ENCODE measurements at places on chromosomes 4 and X. TPM values are rescaled to one million over a fixed set of nuclear protein-coding genes. Genes with fewer than 3 reads are reported as not detected.

GRCh38 chr4:26217961-26218676 is 102.7 kb upstream of the RBPJ start:
- H3K27me3 ChIP-seq, result no peaks in the 10 kb centered on the region
- H3K36me3 ChIP-seq, result no peaks in the 10 kb centered on the region
- no peak for DNase-seq
- H3K4me1 ChIP-seq, result peaks cover 18% of the 10 kb centered on the region

The STOX2 gene
- total RNA-seq, result 9.6 TPM

GRCh38 chr4:148425327-148426110 is 16.7 kb downstream of the NR3C2 start:
- H3K27me3 ChIP-seq, result no peaks in the 10 kb centered on the region
- H3K4me3 ChIP-seq, result no peak overlapping the region
- H3K27ac ChIP-seq, result no peak overlapping the region
- H3K4me1 ChIP-seq, result peaks cover 20% of the 10 kb centered on the region

The C4orf54 gene
- 0.16 TPM for total RNA-seq

DNA sequence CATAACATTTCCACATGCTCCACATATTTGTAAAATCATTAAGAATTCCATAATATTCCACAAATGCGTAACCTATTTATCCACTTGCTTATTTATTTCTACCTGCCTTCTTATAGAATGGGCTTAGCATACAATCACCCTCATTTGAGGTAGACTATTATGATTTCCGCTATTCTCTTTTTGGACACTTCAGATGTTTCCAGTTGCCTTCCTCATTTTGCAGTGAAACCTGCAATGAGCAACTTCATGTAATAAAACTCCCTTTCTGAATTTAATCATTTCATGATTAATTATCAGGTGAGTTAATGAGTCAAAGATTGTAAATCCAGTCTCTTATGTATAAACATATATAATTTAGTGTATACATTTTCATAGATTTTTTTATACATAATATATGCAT is 58.0 kb downstream of the PPP3CA start:
- DNase-seq, result no peak
- no peaks in the 10 kb centered on the region for H3K27me3 ChIP-seq
- peaks cover 37% of the 10 kb centered on the region for H3K4me1 ChIP-seq
- H3K27ac ChIP-seq, result no peak overlapping the region
- H3K36me3 ChIP-seq, result no peaks in the 10 kb centered on the region
- H3K4me3 ChIP-seq, result no peak overlapping the region

GRCh38 chrX:43975796-43976195 is 2.6 kb upstream of the NDP start:
- no peak overlapping the region for H3K4me3 ChIP-seq
- no peak overlapping the region for H3K27ac ChIP-seq
- H3K27me3 ChIP-seq, result no peaks in the 10 kb centered on the region

The TENT5D gene
- total RNA-seq, result not detected

- no peak for DNase-seq
- no peaks in the 10 kb centered on the region for H3K27me3 ChIP-seq
- no peaks in the 10 kb centered on the region for H3K4me1 ChIP-seq
Measured at GRCh38 chr4:164828955-164829354, 48.0 kb upstream of the APELA start.

DNA sequence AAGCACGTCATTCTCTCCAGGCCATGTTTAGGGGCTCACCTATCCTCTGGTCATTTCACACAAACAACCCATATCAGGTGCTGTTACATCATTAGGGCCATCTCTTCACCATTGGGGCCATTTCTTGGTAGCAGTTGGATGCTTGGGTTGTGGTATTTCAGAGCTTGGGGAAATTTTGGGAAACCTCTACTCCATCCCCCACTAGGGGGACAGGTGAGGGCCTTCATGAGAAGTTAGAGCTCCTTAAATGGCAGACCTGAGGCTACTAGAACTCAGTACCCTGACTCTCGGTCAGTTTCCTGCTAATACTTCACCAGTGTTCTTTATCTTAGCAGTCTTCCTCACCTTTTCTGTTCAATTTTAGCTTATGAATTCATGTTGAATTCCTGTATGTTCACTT is 50.2 kb downstream of the ZNF827 start:
- DNase-seq, result no peak
- H3K4me1 ChIP-seq, result peaks cover 21% of the 10 kb centered on the region
- H3K27me3 ChIP-seq, result no peaks in the 10 kb centered on the region
- peak overlapping the region; percentile 70 for H3K27ac ChIP-seq

The CSN2 gene
- total RNA-seq, result 1.1 TPM

GRCh38 chrX:115581759-115582615 is 21.0 kb downstream of the PLS3 start:
- no peaks in the 10 kb centered on the region for H3K36me3 ChIP-seq
- DNase-seq, result no peak
- peaks cover 22% of the 10 kb centered on the region for H3K4me1 ChIP-seq
- H3K4me3 ChIP-seq, result no peak overlapping the region

DNA sequence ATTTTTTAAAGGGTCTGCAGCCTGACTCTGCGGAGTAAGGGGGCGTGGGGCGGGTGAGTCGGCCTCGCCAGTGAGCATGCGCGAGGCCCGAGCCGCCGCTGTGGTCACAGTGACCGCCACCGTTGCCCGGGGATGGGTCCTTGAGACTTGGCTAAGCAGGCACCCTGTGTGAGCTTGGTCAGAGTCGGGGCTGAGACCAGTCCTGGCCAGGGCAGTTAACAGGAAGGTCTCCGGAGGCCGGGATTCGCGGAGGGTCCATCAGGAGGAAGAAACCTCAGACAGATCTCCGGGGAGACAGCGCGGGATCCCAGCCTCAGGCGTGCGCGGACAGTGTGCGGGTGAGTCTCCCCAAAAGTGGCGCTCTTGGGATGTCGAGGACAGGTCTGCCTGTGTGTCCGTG is 1384.4 kb upstream of the PCDH10 start:
- no peak overlapping the region for H3K4me3 ChIP-seq
- H3K4me1 ChIP-seq, result no peaks in the 10 kb centered on the region
- no peaks in the 10 kb centered on the region for H3K36me3 ChIP-seq
- H3K27ac ChIP-seq, result no peak overlapping the region
- DNase-seq, result no peak

The SPP1 gene
- total RNA-seq, result 47.8 TPM

- no peak overlapping the region for H3K27ac ChIP-seq
- no peaks in the 10 kb centered on the region for H3K27me3 ChIP-seq
- H3K4me1 ChIP-seq, result no peaks in the 10 kb centered on the region
- H3K36me3 ChIP-seq, result no peaks in the 10 kb centered on the region
- no peak overlapping the region for H3K4me3 ChIP-seq
- no peak for DNase-seq
Measured at GRCh38 chrX:25206778-25207177, 191.0 kb upstream of the ARX start.

GRCh38 chr4:52588771-52589591 is 70.1 kb downstream of the USP46 start:
- no peak overlapping the region for H3K27ac ChIP-seq
- H3K36me3 ChIP-seq, result no peaks in the 10 kb centered on the region
- H3K4me3 ChIP-seq, result no peak overlapping the region
- H3K27me3 ChIP-seq, result no peaks in the 10 kb centered on the region
- no peak for DNase-seq
- no peaks in the 10 kb centered on the region for H3K4me1 ChIP-seq

DNA sequence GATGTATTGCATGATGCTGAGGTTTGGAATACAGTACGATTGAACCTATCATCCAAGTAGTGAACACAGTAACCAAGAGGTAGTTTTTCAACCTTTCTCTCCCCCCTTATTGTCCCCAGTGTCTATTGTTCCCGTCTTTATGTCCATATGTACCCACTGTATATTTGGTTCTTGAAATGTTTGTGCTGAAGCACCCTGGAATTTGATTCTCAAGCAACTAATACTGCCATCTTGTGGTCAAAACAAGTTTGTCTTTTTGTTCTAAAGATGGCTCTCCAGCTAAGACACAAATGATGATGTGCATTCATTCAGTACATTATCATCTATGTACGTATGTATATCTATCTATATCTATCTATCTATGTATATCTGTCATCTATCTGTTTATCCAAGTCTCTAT is 33.5 kb upstream of the DCX start:
- no peaks in the 10 kb centered on the region for H3K36me3 ChIP-seq
- H3K4me3 ChIP-seq, result no peak overlapping the region
- H3K27ac ChIP-seq, result no peak overlapping the region
- no peaks in the 10 kb centered on the region for H3K4me1 ChIP-seq
- H3K27me3 ChIP-seq, result no peaks in the 10 kb centered on the region
- DNase-seq, result no peak

DNA sequence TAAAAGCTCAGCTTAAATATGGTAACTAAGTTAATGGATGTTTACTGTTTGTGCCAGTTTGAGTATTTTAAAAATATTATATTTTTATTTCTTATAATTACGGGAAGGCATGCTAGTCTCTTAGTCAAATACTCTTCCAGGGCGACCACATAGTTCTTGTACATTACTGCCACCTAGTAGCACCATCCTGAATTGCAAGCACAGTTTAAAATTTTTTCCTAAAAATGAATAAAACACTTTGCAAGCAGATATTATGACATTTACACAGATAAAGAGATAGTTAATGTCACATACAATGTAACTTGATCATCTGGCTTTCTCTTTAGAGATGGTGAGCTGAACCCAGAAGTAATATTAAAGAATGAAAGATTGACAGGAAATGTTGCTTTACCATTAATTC is 11.5 kb downstream of the NDP start:
- H3K27me3 ChIP-seq, result no peaks in the 10 kb centered on the region
- H3K4me3 ChIP-seq, result no peak overlapping the region
- no peaks in the 10 kb centered on the region for H3K4me1 ChIP-seq
- no peak for DNase-seq

GRCh38 chr4:176874721-176875445 is 82.2 kb upstream of the VEGFC start:
- H3K36me3 ChIP-seq, result no peaks in the 10 kb centered on the region
- H3K4me3 ChIP-seq, result no peak overlapping the region
- no peak overlapping the region for H3K27ac ChIP-seq

DNA sequence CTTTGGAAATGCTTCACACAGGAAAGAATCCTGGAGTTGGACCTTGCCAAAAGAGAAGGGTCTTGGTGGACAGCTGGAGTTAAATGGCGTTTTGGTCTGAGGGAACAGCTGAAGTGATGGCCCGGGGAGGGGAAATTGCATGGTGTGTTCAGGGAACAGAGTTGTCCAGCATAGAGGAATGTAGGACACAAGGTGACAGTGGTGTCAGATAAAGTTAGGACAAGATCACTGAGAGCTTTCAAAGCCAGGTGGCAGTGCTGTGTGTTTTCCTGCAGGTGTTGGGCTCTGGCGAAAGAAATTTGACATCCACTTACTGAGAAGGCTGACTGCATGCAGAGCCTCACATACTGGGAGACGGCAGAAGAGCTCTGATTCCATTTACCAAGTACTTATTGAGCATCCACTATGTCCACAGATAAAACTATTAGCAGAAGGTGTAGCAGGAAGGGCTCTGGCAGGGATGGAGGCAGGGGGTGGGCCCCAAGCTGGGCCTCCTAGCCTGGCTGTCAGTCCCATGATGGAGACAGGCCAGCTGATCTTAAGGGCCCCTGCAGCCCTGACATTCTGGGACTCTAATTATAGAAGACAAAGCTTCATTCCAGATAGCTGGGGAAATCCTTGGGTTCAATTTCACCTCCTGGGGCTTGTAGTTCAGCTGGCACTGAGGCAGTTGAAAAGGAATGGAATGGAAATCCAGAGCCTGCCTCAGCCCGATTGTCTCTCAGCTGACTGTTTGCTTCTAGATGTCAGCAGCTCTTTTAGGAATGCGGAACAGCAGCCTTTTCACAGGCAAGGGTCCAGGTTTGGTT is 150.2 kb upstream of the MAMLD1 start:
- H3K36me3 ChIP-seq, result no peaks in the 10 kb centered on the region
- H3K27ac ChIP-seq, result no peak overlapping the region
- no peak overlapping the region for H3K4me3 ChIP-seq
- H3K27me3 ChIP-seq, result no peaks in the 10 kb centered on the region
- no peaks in the 10 kb centered on the region for H3K4me1 ChIP-seq

DNA sequence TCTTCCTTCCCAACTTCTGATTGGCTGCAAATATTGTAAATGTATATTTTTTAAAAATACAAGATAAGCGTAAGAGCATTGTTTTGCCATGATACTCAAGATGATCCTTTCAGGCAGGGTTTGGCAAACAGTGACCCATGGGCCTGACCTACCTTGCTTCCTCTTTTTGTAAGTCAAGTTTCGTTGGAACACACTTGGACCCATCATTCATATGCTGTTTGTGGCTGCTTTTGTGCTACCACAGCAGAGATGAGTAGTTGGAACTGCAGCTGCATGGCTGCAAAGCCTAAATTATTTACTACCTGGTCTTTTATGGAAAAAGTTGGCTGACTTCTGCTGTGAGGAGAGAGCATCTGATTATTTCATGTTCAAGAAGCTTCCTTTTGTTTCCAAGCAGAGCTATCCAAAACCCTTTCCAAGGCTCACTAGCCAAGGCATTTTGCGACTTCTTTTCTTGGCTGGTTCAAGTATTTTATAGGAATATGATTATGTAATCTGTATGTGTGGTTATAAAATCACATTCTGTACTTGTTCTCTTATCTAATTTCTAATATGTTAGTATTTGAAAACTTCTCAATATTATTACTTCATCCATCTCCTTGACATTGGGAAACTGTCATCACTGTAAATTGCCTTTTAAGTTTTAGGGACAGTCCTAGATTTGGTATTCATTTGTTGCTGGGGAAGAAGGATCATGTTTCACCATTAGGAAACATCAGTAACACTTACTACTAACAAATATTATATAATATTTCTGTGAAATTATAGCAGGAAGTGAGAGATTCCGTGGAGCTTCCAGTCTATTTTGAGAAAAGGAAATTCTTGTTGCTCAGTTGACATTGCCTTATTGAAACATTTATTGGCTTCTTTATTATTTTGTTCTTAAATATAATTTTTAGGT is 109.2 kb downstream of the ARHGAP10 start:
- DNase-seq, result no peak
- peaks cover 67% of the 10 kb centered on the region for H3K4me1 ChIP-seq
- no peaks in the 10 kb centered on the region for H3K36me3 ChIP-seq
- H3K27me3 ChIP-seq, result no peaks in the 10 kb centered on the region
- H3K27ac ChIP-seq, result peak overlapping the region; percentile 68

The DSPP gene
- total RNA-seq, result not detected

DNA sequence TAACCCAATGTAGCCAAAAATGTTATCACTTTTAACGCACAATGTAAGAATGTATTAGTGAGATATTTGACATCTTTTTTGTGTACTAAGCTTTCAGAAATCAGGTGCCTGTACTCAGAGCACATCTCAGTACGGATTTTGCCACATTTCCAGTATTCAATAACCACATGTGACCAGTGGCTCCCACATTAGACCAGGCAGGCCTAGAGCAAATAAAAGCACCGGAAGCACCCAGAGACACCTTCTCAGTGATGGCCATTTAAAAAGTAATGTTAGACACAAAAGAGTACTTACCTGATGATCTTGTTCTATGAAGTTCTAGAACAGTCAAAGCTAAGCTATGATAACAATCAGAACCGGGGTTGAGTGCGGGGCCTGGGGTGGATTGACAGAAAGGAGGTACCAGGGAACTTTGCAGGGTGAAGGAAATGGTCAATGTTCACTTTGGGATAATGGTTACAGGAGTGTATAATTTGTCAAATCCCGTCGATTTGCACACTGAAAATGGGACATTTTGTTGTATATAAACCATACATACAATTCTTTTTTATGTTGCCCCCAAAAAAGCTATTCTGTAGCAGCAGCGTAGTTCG is 1.2 kb downstream of the CTPS2 start:
- peak; percentile 35 for DNase-seq
- no peaks in the 10 kb centered on the region for H3K4me1 ChIP-seq
- peak overlapping the region; percentile 90 for H3K27ac ChIP-seq
- no peaks in the 10 kb centered on the region for H3K36me3 ChIP-seq
- H3K27me3 ChIP-seq, result peaks cover 9% of the 10 kb centered on the region
- H3K4me3 ChIP-seq, result peak overlapping the region; percentile 53

The UNC5C gene
- 2.8 TPM for total RNA-seq

The DGKK gene
- total RNA-seq, result not detected

Data from sigmoid colon (tissue), 7 donors.